Effector memory CD8-positive, alpha-beta T cell (primary cell): ENCODE measurements at places on chromosomes 2 and 18.

DNA sequence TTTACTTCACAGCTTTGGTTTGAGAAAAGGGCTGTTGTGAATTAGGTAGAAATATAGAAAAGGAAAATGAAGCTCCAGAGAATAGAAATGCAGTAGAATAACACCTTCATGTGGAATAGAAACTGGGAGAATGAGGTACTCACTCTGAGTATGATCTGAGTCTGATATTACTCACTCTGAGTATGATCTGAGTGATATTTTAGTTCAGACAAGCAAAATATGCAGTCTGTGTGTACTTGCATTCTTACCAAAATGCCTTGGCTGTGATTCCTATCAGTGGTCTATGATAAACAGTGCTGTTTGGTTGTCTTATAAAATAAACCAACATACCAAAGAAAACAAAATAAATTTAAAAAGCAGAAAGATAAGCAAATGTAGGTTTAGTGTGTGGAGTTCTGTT lies 487.6 kb downstream of the THSD7B start:
- no peak for DNase-seq

DNA sequence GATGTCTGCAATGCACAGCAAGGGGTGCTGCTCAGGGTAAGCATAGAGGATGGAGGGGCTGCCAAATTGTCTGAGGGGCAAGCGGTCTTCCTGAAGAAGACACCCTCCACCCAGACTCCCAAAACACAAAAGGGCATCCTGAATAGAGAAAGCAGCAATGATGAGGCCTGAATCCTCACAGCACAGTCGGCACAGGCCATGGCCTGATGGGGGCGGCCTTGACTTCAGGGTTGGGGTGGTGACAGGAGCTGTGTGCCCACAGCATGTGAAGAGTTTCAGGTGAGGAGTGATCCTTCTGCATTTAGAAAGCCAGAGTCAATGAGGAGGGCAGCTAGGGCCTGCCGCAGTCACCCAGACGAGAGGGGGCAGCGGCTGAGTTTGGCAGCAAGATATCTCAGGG lies 159.4 kb downstream of the GALNT14 start:
- no peak for DNase-seq

- DNase-seq = no peak
These were observed 9.0 kb downstream of the GPC1 start for GRCh38 chr2:240444464-240444863.

- no peak for DNase-seq
These were observed 30.9 kb downstream of the MREG start for GRCh38 chr2:215982465-215982875.

DNA sequence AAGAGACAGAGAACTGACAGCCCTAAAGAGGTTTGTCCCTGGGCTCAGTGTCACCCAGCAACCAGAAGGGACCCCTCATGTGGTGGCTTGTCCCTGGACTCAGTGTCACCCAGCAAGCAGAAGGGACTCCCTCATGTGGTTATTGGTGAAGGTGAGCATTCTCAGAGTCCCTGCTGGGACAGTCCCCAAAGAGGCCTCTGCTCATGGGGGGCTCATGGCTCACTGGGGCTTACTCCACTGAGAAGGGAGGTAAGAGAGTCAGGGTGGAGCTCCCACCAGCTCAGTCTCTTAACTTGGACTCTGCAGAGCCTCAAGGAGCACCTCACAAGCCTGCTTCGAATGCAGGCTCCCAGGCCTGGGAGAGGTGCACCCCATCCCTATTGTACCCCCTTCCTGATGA lies 145.2 kb upstream of the COPS8 start:
- DNase-seq = no peak
